ENCODE measurements at places on chromosomes 6 and 20.

DNA sequence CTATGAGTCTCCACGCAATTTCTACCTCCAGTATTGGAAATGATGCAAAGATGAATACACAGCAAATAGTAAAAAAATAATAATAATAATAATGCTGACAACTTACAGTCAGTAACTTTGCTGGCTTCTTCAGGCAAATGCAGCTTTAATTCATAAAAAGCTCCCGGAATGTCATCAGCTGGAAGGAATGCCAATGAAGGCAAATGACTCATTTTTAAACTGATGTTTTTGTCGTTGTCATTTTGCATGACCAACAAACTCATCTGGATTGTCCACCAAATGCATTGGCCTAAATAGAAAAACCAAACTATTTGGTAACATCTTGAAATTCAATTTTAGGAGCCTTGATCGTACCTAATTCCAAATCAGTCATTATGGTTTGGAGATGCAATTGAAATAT is 217.1 kb downstream of the ALDH8A1 start:
- DNase-seq: no peak

DNA sequence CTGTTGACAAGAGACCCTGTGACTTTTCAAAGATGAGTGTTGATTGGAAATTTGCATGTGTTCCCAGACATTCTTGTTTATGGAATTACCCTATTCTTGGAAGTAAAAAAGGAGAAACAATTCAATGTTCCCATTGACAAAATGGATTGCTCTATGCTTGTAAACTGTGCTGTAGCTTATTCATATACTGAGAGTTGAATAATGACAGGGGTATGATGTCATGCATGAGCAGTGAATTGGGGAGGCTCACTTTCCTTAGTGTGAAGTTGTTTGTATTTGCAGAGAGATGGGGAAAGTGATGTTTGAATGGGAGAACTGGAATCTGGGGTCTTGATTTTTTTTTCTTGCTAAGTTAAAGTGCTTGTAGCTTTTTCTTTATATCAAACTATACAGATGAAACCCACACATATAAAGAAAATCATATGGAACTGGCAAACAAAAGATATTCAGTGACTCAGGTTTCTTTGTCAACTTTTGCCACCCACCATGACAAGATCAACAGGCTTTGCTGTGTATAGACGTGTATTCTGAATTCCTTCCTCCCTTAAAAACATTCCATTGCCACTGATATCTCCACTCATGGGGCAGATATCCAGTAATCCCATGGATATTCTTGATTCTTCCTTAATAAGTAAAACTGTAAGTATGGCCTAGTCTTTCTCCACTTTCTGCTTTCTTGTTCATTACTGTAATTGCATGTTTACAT is 97.8 kb upstream of the JAG1 start:
- DNase-seq: no peak

DNA sequence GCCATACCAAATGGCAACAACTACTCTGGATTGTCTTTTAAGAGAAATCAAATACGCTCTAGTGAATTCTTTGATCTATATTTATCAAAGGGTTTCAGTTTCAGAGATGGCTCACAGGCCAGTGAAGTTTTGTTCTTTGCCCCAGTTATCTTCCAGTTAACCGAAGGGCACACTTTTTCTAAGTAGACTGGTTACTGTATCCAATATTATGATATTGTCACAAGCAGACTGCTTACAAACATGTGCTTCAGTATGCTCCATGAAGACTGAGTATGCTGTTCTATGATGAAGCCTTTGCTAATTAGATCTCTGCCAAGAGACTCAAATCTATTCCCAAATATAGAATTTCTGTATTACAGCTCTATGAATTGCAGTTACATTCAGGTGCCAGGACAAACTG is 181.1 kb downstream of the REV3L start:
- DNase-seq: no peak

DNA sequence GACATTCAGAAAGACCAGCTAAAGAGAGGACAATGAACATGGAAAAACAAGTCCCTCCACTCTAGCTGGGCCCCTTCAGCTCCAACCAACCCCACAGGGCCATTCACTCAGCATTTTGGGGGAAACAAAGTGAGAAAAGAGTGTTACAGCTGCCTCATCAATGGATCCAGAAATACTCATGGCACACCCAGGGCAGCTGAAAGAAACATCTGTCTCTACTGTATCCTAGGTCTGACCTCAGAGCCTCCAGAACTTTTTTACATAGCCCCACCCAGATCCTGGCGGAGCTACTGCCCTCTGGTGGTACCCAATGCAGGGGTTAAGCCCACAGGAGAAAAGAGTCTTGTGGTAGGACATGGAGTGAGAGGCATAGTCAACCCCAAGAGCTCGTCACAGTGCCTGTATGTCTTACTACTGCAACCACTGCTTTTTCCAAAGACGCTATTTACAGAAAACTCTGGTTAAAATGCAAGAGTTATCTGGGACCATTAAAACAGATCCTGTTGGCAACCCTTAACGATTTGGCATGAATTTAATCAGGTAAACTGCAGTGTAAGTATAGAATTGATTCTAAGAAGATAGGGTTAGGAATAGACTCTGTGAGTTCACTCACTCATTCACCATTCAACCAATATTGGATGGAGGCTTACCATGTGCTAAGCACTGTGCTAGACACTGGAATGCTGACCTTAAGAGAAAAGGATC is 37.4 kb upstream of the FAM83C start:
- DNase-seq: peak; percentile 56

- no peak for DNase-seq
Measured at GRCh38 chr20:16864069-16864468, 115.9 kb downstream of the OTOR start.

DNA sequence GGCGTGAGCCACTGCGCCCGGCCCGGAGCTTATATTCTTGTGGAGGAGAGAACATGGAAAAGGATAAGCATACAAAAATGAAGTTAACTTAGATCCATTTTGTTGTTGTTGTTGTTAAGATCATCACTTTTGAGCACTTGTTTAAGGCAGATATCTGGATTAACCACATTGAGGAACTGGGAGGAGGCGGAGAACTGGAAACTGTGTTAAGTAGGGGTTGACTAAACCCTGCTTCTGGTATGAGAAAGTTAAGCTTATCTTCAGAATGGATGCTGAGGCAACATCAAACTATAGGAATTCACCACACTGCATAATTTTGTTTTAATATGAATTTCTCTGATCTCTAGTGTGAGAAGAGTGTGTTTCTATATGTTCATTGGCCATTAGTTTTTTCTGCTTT is 57.6 kb downstream of the GCNT2 start:
- DNase-seq: no peak

- DNase-seq: no peak
Measured at GRCh38 chr6:20319520-20320357, 81.9 kb upstream of the E2F3 start.

DNA sequence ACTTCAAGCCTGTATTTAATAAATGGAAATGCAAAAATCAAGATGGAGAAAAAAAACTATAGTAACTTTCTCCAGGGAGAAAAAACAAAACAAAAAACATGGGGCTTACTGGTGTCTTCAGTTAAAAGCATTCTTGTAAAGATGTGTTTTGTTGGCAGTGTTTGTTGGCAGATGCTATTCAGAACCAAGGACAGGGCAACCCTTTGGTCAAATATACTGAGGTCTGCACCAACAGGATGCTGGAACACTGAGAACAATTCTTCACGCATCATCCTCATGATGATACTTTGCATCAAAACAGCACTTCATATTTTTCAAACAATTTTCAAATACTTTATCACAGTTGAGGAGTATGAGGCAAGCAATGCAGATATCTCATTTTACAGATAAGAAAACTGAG is 63.7 kb upstream of the CBLN4 start:
- no peak for DNase-seq

DNA sequence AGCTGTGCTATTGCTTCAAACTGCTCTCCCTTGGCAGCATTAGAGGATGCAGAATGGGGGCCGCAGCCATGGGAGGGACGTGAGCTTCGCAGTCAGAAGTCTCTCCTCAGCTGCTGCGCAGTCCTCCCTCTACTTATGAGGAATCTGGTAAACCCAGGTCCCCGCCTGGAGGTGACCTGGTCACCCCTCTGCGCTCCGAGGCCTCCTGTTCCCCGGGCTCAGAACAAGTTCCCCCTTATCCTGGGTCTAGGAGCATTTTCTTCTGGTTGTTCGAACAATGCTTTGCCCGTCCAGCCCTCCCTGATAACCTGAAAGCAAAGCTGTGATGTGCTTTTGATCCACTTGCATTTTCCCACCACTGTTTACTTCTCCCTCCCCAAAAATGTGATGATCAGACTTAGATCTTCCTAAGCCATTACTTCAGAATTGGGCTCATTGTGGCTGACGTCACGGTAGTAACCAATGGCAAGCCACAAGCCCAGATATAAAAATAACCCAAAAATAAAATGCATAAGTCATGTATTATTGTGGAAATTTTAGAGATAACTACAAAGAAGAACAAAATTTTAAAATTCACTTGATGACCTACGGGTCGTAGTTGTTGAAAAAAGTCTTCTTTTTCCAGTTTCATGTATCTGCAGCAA is 80.7 kb downstream of the SERAC1 start:
- DNase-seq: no peak

DNA sequence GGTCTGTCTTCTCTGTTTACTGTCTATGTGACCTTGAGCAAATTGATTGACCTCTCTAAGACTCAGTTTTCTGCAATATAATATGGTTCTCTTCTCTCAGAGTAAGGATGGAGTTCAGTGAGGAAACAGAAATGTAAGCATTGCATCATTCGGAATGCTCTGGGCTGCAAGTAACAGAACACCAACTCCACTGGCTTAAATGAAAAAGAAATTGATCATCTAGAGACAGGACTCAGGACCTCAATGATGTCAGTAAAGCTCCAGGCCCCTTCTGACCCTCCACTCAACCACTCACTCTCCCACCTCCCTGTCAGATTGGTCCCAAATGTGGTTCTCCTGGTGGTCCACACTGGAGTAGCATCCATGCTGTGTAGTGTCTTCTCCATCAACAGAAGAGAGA is 31.9 kb downstream of the FAM110A start:
- no peak for DNase-seq

- DNase-seq: no peak
Measured at GRCh38 chr6:38591439-38591838, 48.3 kb downstream of the BTBD9 start.

DNA sequence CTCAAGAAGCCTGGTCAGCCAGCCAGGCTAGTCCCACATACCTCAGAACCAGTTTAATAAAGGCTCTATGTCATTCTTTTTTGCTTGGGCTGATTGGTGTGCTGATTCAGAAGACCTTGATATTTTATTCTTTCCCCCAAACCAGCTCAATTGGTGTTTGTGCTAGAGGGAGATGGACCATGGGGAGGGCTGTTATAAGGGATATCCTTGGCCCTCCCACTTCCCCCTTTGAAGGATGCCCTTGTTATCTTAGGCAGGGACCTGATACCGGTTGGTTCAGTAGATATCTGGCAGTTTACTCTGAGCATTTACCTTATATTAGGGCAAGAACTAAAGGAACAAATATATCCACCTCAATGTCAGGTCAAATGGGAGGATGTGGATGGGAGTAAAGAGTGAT is 207.4 kb downstream of the LRFN2 start:
- DNase-seq: no peak

DNA sequence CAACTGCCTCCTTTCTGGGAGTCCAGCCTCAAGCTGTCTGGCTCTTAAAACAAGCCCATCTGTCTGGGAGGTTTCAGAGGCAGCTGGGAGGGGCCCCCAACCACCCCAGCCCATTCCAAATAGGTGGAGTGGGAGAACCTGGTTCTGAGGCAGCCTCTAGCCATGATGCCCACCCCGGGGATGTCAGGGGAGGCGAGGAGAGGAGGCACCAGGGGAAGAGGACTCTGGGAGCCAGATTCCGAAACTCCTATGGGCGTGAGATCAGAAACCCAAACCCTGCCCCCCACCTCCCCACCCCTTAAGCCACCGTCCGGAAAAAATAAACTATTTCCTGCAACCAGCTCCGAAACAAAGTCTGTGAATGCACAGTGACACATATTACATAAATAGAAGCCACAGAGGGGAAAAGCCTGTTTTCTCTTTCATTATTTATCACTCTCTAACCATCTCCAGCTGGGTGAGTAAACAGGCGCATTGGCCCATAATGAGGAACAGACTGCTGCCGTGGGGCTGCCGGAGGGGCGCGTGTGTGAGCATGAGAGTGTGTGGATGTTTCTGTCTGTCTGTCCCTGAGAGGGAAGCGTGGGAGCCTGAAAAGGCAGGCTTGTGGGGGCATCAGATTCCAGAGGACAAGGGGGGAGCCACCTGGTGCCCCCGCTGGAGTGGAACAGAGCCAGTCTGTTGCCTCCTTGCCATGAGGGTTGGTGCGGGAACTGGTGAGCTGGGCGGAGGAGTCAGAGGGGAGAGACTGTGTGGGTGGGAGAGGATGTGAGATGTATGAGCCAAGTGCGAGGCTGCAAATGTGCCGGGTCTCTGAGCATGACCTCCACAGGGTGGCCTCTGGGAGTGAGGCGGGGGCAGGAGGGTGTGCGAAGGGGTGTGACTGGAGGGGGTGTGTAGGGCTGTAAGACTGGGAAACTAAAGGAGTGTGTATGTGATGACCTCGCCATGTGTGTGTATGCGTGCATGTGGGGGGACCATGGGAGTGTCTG is 14.3 kb upstream of the FOXP4 start:
- no peak for DNase-seq

DNA sequence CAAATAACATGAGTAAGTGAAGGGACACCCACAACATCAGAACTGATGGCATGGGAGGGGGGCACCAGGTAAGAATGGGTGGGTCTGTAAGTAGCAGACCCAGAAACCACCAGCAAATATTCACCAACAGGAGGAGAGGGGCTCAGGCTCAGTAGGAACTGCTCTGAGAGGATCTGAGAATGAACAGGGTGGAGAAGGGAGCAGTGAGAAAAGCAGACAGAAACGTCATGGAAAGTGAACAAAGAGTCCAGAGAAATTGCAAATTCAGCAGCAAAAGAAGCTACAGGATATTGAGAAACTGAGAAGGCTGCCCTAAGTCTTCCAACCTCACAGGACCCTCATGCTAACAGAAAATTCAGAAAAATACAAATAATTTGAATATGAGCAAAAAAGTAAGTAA is 121.3 kb downstream of the KIF16B start:
- no peak for DNase-seq

DNA sequence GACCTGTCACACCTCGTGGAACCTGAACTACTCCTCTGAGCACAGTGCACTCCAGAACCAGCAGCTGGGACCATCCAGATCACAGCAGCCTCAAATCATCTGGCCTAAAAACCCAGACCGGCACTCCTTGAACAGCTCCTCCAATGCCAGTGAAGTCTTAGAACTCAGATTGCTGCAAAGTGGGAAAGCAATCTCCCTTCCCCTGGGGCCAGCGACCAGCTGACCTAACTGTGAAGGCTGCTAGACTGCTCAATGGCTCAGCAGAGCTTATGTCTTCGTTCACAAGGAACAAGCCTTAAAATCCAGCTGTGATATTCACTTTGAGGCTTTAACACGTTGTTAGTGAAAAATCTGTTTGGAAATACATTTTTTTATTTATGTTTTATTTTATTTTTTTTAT is 243.2 kb downstream of the ANKRD60 start:
- DNase-seq: no peak

Measured in liver (tissue), 10 donors.